ENCODE measurements at places on chromosomes 6 and 20.

DNA sequence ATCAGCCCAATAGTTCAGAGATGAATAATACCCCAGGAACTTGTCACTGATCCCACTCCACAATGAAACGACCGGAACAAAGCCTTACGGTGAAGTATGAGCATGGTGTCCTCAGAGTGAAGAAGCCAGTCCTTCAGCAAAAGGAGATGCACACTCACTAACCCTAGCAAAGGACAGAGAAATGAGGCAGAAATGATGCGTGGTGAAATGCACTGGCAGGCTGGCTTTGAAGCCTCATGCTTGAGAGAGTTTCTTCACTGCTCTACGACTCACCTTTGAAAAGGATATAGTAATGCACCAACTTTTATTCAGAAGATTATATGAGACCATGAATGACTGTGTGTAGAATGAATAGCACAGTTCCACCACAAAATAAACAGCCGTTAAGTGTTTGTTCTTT lies 74.8 kb downstream of the PHACTR1 start:
- DNase-seq = no peak

DNA sequence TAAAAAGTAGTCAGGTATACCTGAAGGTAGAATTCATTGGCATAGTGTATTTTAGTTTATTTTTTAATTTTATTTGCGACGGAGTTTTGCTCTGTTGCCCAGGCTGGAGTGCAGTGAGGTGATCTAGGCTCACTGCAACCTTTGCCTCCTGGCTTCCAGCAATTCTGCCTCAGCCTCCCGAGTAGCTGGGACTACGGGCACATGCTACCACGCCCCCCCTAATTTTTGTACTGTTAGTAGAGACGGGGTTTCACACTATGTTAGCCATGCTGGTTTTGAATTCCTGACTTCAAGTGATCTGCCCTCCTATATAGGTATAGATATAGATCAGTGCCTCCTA lies 102.8 kb upstream of the PRSS16 start:
- DNase-seq = no peak

DNA sequence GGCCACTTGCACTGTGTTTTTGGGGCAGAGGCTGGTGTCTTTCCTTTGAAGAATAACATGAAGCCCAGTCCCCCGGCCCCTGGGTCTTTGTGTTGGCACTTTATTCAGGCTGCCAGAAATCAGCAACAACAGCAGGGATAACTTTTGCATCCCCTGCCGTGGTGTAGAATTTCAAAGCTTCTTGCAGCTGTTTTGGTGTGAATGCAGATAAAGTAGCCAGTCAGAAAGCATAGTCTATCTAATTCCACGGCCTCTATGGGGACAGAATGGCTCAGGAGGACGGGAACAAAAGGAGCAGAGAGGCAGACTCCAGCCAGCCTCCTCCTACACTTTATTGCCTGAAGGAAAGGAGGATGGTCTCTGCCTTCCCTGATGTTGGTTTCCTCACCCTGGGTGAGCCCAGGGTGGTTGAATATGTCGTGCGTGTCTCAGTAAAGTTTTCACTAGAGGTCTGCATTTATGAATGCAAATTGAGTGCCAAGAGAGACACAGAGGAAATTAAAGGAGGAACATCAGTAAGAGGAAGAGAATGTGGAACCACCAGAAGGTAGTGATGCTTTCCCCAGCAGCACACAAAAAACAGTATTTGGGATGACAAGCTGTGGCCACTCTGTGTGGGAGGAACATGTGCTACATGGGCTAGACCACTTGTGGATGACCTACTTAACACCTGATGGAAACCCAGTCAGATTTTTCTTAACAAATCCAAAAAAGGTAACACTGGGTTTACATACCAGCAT lies 125.9 kb upstream of the TRAF3IP2 start:
- DNase-seq = no peak

GRCh38 chr20:57914205-57914604 lies 204.4 kb upstream of the PMEPA1 start:
- DNase-seq = no peak

DNA sequence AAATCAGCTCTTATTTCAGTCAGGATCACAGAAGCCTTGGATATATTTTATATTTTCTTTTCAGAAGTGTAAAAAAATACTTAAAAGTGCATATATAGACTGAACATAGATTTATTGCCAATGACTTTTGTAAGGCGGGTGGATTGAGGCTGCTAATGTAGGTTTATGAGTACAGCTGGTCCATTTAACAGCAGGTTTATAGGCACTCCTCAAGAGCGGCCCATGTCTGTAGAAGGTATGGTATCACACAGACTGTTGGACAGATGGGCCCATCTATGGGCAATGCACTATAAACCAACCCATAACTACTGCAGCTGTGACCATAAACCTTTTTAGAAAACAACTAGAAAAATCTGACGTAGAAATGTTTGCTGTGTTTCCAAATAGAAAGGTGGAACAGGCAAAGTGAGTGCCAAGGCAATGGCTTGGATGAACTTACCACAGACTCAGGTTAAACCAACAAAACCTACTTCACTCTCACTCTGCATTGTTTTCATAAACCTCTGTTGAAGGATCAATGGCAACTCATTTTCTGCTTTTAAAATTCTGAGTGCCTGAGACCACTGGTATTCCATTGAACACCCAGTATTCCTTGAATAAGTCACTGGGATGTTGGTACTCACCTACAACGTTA lies 170.6 kb upstream of the EYA4 start:
- no peak for DNase-seq

GRCh38 chr20:53957451-53958172 lies 112.8 kb downstream of the BCAS1 start:
- no peak for DNase-seq

- no peak for DNase-seq
Observed at GRCh38 chr20:4797275-4797674, 75.6 kb downstream of the PRND start.

DNA sequence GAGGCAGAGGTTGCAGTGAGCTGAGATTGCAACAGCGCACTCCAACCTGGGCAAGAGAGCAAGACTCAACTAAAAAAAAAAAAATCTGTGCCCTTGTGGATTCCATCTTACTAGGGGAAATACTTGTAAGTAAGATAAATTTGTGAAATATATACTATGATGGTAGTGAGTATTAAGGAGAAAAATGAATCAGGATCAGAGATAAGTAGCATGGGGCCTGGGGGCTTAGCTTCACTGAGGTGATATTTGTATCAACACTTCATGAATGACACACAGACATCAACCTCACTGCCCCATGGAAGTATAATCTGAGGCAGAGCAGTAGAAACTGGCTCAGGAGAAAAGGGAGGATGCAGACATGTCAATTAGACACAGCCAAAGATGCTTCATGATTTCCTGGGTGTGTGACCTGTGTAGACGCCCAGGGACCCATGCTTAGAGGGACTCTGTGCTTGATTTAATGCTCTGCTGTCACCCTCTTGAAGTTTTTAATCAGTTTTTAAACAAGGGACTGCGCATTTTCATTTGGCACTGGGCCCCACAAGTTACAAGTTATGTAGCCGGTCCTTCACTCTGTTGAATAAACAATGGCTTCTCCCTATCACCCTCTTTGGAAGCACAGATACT lies 41.9 kb downstream of the PCNA start:
- no peak for DNase-seq

GRCh38 chr6:146194434-146194833 lies 165.6 kb downstream of the GRM1 start:
- DNase-seq = no peak

DNA sequence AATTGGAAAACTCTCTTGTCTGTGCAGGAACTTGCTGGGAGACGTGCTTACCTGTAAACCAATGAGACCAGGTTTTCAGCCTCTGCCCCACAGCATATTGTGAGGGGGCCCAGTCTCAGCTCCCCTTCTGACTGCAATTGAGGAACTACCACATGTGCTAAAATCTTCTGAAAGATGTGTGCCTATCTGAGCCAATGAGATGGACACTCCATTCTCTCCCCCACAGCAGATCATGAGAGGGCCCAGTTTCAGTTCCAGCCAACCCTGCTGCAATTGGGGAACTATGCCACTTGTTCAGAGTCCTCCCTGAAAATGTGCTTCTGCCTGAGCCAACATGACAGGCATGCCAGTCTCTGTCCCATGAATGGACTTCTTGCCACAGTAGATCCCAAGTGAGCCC lies 20.9 kb upstream of the PI3 start:
- no peak for DNase-seq

GRCh38 chr20:50097843-50098242 lies 15.1 kb downstream of the UBE2V1 start:
- DNase-seq = no peak

DNA sequence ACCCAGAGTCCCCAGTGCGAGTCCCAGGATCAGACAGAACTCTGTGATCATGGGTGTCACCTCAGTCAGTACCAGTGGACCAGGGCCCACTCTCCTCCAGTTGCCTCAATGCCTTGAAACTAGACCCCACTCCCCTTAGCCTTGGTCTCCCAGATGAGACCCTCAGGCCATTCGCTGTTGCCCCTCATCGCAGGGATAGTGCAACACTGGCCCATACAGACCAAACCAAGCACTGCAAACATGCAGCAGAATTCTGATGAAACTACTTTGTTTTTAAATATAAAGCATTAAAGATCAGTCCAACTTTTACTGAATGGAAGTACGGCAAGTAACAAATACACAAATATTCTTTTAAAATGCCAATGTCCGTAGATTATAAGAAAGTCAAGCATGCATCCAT lies 101.2 kb upstream of the NT5E start:
- no peak for DNase-seq

DNA sequence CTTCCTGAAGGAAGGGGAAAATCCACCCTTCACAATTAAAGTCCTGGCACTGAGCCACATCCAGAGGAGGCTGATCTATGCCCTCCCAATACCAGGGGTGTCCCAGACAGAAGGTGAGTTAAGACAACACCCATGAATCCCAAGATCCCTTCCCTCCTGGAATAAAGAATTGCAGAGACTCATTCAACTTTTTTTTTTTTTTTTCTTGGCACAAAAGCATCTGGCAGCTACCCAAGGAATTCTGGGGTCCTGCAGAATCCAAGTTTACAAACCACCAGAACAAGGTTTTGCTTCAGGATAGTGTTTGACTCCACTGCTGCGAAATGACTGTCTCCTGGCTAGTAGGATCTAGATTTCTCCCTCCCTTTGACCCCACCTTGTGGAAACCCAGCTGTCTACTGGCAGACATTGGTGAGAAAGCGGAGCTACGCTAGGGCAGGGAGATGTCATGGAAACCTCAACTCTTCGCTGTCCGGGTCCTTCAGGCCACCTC lies 37.4 kb downstream of the JAG1 start:
- no peak for DNase-seq

DNA sequence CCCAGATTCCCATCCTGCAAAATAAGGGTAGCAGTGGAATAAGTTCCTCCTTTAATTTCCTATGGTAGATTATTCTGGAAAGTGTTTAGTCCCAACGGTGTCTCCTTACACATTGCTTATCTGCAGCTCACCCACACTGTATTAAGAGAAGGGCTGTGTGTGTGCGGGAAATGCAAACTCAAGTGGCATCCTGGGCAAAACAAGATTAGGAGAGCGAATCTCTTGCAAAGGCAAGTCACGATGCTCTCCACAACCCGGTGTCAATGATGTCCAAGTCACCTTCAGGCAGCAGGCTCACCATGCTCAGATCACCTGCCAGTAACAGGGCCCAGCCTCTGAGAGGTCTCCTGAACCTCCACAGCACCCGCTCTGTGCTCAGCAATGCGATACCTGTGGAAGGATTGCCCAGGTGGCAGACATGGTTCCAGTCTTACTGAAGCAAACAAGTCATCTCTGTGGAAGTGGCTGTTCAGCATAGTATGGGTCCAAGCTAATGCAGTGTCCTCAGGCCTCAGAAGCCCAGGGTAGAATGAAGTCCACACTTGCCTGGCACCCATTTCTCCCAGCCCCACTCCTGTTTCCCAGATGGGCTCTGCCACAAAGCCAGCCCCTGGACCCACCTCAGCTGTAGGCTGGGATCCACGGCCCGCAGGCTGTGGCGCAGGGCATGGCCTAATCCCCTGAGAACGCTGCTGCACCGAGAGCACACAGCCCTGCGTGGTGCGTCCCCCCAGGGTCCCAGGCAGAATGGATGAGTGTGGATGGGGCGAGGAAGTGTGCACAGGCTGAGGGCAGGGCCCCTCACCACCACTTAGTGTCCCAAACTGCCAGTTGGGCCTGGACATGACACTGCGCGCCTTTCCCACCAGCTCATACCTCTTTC lies 101.2 kb downstream of the PXDC1 start:
- no peak for DNase-seq

DNA sequence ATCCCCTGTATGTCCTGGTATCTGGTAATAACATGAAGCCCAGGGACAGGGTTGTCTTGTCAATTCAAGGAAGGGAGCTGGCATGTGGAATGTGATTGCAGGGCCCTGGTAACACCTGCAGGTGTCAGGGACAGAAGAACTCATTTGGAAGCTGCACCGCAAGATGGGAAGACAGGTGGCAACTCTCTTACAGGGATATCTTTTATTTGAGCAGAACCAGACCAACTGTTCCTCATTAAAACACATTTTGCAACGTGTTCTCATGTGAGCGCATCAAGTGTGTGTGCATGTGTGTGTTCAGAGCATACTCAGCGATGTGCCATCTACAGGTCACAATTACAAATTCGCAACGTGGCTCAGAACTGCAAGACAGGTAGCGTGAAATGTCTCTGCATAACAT lies 370.9 kb upstream of the SOX4 start:
- DNase-seq = no peak

GRCh38 chr6:67768972-67769371 lies 866.1 kb upstream of the ADGRB3 start:
- DNase-seq = no peak

GRCh38 chr6:164838068-164838615 lies 471.3 kb downstream of the C6orf118 start:
- no peak for DNase-seq

DNA sequence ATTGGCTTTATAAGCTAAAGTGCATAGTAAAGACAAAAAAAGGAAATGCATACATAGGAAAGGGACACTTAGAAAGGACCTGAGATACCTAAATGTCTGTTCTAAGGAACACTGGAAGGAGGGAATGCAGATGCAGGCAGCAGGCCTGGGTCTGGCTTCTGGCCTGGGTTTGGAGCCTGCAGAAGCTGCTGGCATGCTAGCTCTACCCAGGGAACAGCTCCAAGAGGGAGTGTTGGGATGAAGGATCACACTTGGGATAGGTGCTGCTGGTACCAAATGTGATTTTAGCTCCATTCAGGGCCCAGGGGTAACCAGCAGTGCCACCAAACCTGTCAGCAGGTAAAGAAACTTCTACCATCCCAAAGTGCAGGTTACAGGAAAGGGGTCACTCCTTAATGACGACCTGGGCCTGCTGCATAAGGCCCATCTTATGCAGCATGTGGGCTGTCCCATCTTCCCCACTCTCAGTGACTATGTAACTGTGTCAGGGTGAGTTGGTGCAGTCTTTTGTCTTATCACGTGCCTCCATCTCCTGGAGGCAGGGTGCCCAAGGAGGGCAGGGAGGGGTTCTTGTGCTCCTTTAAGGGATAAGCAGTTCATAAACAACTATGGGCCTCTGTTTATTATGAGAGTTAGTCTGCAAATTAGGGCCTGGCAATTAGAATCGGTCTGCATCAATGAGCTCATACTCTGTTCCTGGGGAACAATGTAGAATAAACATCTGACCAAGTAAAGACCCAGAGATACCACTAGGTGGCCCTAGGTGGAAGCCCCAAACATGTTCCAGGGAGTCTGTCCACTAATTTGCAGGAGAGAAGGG lies 26.9 kb downstream of the DDX27 start:
- no peak for DNase-seq

- DNase-seq = no peak
Observed at GRCh38 chr6:33117811-33118277, 42.1 kb downstream of the HLA-DPB1 start.
